ENCODE measurements at places on chromosomes 12 and 14.

DNA sequence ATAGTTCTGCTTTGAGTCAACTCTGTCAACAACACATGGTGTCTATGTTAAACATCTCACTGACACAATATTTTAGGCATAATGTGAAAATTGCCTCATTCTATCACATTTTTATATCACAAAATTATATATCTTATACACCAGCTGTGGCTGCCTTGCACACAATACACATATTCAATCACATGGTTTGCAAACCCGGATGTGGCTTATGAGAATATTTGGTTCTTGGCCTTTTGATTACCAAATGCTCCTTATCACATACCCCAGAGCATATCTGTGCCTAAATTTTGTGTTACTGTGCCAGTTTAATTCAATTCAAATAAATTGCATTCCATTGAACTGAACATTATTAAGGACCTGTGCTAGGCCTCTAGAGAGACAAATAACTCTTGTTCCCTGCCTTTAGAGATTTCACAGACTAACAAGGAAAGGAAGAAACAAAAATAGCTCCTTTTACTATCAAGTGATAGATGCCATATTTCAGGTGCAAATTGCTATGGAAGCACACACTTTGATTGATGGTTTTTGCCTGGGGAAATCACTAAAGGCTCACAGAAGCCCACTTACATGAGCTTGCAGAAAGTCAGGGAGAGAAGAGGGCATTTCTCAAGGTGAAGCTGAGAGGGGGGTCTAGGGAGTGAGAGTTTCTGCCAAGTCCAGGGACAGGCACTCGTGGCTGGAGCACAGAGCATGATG, 63.4 kb downstream of the PPP1R36 start:
- no peak for DNase-seq

GRCh38 chr12:23525450-23526072, 423.9 kb downstream of the SOX5 start:
- no peak for DNase-seq

DNA sequence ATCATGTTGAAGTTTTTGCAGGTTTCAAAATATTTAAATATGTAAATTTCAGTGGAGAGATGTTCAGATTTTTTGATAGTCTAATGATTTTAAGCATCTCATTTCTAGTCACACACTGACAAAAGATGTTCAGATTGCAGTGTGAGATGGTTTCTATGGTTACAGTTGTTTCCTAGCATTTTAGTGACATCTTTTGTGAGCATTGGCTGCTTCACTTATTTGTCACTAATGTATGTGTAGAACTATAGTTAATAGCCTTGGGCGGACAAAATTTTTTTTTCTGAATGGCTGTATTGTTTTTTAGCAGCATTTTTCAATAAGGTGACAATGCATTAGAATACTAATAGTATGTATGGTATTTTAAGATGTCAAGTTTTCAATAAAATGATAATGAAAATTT, 315.6 kb upstream of the PRKD1 start:
- DNase-seq = no peak

GRCh38 chr12:113424915-113425823, 3.0 kb downstream of the SDSL start:
- no peak for DNase-seq

- DNase-seq = no peak
These were observed 56.5 kb upstream of the RIN3 start for GRCh38 chr14:92457016-92457565.

DNA sequence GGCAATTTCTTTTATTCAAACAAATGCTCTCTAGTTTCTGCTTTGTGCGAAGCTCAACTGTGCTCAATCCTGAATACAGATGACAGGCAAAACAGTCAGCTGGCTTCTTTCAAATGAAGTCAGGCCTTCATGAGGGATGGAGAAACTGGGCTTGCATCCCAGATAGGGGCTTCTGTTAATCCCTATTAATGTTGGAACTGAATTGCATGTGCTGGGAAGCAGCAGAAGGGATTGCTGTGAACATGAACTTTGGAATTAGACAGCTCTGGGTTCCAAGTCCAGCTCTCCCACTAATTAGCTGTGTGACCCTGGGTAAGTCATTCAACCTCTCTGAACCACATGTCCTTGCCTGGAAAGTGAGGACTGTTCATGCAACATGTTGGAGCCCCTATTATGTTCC, 21.1 kb upstream of the CORO1C start:
- DNase-seq = no peak

- no peak for DNase-seq
These were observed 2.3 kb upstream of the DIO2 start for GRCh38 chr14:80213602-80214001.

- no peak for DNase-seq
These were observed 97.0 kb downstream of the PHETA1 start for GRCh38 chr12:111271674-111272418.

GRCh38 chr12:96400631-96401075, 414 bp upstream of the CDK17 start:
- DNase-seq = no peak

DNA sequence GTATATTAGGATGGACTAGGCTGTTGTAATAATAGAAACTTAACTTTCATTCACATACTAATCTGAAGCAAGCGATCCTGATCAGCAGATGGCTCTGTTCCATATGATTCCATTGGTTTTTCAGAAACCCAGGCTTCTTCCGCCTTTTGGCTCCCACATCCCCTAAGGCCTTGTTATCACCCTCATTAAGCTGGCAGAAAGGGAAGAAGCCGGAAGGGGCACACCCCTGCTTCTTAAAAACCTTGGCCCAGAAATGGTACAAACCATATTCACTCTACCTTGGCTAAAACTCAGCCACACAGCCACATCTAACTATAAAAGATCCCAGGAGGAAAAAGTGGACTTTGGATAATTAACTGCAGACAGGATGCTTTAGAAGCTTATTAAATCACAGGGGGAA, 329.2 kb downstream of the PCNX1 start:
- no peak for DNase-seq

DNA sequence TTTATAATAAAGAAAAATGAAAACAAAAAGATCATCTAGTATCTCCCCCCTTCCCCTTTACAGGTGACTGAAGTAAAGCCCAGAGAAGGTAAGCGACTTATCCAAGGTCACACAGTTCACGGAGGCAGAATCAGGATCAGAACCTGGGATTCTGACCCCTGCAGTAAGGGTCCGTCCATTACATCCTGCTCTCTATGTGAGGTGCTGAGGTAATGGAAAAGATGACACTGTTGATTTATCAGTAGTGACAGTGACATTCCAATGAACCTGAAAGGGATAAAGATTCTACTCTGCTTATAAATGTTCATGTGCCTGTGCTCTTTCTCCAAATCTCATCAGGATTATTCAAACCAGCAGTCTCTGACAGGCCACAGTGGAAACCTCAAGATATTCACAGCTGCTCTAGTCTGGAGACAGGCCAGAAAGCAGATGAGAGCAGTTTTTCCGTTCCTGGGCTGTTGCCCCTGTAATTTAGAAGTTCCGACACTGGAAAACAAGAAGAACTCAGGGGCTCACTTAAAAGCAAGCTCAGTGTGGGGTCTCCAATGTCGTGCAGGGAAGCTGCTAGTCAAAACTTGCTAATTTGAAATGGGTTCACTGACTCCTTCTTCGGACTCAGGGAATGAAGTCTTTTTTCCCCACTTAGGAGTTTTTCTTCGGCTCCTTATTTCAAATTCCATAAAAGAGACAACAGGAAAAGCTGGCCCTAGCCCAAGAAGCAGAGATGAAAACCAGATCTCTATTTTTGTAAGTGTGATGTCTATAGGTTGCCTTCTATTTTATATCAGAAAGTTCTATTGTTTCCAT, 131.8 kb upstream of the EEA1 start:
- DNase-seq = no peak

DNA sequence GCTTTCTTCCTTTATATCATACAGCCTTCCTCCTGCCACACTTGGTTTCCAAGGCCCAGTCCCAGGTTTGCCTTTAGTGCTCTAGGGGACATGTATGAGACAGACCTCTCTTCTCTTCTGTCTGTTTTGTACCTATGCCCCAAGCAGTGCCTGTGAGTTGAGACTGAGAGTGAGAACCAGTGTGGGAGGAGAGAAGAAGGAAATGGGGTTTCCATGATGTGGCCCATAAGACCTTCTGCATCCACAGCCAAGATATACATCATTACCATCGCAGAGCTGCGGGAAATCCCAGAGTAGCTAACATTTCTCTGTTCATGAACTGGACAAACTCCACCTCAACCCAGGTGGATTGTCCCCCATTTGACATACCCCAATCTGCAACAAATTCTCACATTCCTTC, 2.8 kb downstream of the TESPA1 start:
- no peak for DNase-seq

- DNase-seq = no peak
These were observed 39.4 kb upstream of the PPP2R5C start for GRCh38 chr14:101721951-101722661.

- DNase-seq = no peak
These were observed 28.6 kb downstream of the FIGNL2 start for GRCh38 chr12:51819736-51820525.

DNA sequence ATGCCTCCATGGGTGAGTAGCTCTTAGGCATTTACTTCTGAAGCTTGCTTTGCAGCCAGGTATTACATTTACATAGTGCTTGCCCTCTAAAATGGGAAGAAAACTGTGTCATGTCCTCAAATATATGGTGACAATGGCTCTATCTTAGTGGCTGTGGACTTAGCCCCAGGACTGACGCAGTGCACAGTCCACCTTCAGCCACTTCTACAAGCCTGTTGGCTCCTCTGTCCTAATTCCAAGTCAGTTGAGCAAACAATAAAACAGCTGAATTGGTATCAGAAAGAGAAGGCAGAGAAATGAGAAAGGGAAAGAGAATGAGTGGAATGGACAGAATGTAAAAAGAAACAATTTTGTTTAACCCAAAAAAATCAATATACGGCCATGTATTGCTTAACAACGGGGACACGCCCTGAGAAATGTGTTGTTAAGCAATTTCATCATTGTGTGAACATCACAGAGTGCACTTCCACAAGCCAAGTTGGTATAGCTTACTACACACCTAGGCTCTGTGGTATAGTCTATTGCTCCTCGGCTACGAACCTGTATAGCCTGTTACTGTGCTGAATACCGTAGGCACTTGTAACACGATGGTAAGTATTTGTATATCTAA, 93.5 kb downstream of the GRIN2B start:
- no peak for DNase-seq

Data from esophagus squamous epithelium (tissue), 5 donors.